ENCODE measurements at places on chromosomes 3 and 15.

DNA sequence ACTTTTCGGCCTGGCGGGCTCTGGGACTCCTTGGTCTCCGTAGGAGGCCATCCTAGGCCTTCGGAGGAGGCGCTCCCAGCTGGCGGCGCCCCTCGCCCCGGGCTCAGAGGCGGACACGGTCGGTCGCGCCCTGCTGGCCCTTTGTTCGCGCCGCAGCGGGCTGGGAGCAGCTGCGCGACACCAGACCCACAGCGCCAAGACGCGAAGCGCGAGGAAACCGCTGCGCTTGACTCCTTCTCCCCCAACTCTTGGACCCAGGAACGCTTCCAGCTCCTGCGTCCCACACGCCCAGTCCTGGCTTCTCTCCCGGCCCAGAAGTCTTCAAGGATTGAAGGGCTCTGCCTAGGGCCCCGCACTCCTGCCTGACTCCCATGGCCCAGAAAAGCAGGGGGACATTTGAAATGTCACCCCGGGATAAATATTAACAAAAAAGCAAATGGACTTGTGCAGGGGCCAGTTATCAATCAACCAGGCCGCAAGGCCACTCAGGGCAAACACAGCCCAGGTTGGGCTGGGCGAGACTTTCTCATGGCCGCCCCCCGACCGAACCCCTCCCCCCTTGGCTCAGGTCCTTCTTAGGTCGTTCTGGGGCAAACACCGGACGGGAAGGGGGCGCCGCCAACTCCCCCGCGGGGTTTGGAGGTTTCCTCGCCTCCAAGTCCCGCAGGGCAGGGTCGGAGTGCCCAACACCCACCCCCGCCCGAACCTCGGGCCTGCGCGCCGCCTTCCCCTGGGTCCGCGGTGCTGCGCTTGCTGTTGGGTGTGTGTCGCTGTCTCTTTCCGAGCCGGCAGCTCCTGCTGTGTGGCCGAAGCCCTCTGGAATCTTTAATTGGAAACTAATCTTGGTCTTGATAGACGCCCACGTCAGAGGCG is 5.1 kb downstream of the ONECUT1 start:
- DNase-seq, result no peak

DNA sequence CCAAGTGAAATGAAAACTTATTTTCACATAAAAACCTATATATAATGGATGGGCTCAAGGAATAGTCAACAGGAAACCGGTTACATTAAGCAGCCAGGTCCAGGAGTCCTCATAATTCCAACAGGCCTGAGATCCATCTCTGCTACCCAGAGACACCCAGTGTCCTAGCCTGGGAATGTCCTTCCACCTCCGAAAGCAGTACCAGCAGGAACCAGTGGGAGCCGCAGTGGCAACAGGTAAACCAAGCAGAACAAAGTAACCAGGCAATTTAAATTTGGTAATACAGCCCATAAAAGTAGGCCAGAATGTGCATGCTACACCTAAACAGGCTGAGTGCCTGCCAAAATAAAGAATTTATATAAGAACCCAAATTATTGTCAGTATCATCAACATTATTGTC is 195.6 kb downstream of the ZBBX start:
- DNase-seq, result no peak

GRCh38 chr3:48446043-48446424 is 503 bp upstream of the ATRIP start:
- no peak for DNase-seq

DNA sequence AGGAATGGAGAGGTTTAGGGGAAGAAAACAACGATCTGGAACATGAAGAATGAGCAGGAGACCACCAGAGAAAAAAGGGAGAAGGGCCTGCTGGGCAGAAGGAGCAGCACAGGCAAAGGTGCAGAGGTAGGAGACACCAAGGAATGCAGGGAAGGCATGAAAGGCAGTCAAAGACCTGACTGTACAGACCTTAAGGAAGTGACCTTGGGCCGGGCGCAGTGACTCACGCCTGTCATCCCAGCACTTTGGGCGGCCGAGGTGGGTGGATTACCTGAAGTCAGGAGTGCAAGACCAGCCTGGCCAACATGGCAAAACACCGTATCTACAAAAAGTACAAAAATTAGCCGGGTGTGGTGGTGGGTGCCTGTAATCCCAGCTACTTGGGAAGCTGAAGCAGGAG is 157.7 kb upstream of the ATP10A start:
- no peak for DNase-seq

DNA sequence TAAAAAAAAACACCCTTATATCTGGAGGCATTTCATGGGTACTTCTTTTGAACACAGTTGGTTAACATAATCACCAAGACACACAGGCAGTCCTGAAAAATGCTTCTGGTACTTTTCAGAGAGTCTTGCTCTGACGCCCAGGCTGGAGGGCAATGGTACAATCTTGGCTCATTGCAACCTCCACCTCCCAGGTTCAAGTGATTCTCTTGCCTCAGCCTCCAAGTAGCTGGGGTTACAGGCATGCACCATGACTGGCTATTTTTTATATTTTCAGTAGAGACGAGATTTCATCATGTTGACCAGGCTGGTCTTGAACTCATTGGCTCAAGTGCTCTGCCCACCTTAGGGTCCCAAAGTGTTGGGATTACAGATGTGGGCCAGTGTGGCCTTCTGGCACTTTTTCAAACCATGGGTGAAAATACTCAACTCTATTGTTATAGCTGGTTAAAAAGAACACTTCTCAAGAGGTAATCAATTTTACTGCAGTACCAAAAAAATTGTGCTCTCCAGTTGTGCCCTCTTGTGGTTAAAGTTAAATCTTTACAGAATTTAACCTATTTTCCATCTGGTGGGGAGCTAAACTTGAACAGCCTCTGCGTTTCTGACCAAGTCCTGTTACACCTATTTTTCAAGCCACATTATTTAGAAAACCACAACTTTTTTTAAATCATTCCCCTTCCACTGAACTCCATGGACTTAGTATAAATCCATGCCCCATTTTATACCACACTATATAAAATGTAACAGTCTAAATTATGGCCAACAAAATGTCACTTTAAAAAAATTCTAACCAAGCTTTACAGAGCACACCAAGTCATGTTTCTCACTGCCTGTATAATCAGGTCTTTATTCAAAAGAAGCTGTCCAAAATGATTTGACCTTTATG is 1.2 kb upstream of the SNAPC5 start:
- DNase-seq, result no peak

GRCh38 chr15:76060118-76060989 is 569 bp downstream of the TMEM266 start:
- DNase-seq, result no peak

GRCh38 chr3:194306771-194307640 is 44.1 kb downstream of the CPN2 start:
- DNase-seq, result no peak

GRCh38 chr3:184022323-184022722 is 4.6 kb upstream of the ABCC5 start:
- DNase-seq, result no peak

DNA sequence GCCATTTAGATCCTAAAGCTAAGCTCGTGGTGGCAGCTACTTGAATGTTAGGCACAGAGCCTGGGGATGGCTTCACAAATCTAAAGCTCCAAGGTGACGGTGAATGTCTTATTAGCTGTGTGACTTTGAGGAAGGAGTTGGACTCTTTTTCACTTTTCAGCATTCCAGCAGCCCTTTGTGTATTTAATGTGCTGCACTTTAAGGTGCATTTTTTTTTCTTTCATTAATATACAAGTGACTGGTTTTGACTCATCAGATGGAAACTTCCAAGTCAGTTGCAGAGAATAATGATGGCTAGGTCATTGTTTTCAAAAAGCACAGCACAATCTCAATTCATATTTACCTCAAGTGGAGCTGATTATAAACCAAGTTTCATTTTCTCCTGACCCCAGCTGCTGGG is 55.8 kb downstream of the TMED3 start:
- DNase-seq, result no peak

- DNase-seq, result peak; percentile 22
These were observed 2.3 kb upstream of the TMEM266 start for GRCh38 chr15:76057332-76058000.

GRCh38 chr15:77568014-77568972 is 64.4 kb downstream of the LINGO1 start:
- DNase-seq, result no peak

DNA sequence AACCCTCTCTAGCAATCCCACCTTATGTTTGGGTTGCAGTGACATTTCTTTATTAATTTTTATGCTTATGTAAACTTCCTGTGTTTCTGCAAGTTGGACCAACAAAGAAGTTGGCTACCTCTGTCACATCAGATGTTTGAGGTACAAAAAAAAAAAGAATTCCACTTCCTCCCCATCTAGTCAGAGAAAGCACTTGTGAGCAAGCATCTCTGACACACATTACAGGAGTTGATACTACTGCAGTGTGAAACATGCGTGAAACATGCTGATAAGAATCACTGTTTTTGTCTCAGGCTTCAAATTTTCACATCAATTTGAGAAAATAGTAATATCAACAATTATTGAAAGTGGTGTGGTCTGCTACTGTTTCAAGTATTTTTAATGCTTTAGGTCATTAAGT is 1.3 kb downstream of the SCAANT1 start:
- no peak for DNase-seq

GRCh38 chr3:4314688-4315087 is 11.5 kb downstream of the SETMAR start:
- DNase-seq, result no peak

GRCh38 chr15:76158226-76158625 is 98.4 kb downstream of the TMEM266 start:
- DNase-seq, result no peak

GRCh38 chr3:82353306-82354171 is 592.1 kb upstream of the GBE1 start:
- no peak for DNase-seq

DNA sequence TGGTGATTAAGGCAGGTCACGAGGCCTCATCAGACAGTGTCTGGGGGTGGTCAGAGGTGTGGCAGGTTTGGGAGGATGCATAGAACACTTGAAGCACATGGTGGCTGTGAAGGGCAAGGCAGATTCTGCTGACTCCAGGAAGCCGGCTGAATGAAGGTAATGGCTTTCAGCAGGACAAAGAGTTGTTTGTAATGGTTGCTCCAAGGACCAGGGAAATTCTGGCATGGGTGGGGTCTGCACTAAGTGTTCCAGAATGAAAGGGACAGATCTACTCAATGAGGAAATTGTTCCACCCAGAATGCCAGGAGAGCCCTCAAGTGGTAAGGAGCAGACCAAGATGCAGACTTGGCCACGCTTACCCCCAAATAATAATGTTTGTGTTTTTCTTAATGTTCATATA is 70.7 kb upstream of the ACAD9 start:
- no peak for DNase-seq

- no peak for DNase-seq
These were observed 232.7 kb upstream of the ATP10A start for GRCh38 chr15:26095710-26096330.

All from activated CD4-positive, alpha-beta T cell treated with anti-CD3 and anti-CD28 coated beads for 24 hours (primary cell).